Anterior cingulate cortex (tissue), 58 donors: ENCODE measurements at places on chromosomes 5 and 9.

GRCh38 chr9:92534204-92534603 lies 1.6 kb downstream of the ECM2 start:
- no peak for DNase-seq

- no peak for DNase-seq
Measured at GRCh38 chr9:116009420-116009819, 144.2 kb upstream of the PAPPA start.

DNA sequence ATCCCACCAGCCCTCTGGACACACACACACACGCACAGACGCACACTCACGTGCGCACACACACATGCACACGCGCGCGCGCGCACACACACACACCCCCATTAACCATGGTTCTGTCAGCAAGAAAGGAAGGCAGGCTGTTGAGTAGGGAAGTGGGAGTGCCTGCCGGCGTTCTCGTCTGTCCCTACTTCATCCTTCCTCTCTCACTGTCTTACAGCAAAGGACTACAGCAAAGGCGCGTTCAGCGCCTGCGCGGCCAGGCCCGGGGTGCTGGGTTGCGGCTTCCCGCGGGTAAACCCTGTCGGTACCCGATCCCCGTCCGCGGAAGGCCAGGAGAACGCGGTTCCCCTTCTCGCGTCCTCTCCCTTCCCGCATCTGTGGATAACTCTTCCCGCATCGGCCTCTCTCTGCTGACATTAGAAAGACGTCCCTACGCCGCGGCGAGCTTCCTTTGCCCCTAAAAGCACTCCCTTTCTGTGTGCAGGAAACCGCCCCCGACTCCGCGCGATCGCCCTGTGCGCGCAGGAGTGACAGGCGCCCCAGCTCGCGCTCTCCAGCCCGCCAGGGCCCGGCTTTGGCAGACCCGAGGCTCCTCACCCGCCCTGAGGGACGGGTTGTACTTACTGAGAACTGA lies 219.2 kb downstream of the AGTPBP1 start:
- DNase-seq = peak; percentile 12

GRCh38 chr5:38528162-38528703 lies 28.2 kb downstream of the LIFR start:
- DNase-seq = no peak

- no peak for DNase-seq
Measured at GRCh38 chr5:74491586-74491985, 148.9 kb downstream of the ENC1 start.

DNA sequence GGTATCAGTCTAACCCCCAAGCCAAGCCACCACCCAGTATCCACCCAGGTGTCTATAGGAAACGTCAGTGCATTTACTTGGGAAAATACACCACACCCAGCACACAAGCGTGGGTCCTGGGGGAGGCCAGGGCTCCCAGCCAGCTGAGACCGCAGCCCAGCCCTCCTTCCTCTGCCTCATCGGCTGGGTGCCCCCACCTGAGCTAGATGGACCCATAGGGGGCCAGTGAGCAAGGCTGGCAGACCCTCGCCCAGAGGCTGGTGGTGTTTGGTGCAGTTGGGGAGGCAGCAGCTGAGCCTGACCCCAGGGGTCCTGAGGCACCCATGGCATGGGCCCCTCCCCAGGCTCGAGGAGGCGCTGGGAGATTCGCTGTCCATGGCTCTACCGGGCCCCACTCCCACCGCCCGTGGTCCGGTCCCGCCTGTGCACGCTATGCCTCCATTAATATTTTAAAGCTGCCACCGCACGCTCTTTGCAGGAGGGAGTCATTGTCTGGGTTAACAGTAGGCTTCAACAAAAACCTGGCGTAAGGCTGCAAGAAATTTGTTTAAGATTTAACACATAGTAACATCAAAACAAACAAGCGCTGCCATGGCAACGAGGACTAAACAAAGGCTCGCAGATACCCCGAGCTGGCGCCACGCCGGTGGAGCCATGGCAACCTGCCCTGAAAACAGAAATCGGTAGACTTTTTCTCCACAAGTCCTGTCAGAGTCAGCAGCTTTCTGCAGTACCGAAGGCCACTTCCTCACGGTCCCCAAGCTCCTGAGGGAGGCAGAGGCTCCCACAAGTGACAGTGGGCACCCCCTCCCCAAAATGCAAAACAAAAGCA lies 20.6 kb downstream of the TPPP start:
- peak; percentile 20 for DNase-seq

DNA sequence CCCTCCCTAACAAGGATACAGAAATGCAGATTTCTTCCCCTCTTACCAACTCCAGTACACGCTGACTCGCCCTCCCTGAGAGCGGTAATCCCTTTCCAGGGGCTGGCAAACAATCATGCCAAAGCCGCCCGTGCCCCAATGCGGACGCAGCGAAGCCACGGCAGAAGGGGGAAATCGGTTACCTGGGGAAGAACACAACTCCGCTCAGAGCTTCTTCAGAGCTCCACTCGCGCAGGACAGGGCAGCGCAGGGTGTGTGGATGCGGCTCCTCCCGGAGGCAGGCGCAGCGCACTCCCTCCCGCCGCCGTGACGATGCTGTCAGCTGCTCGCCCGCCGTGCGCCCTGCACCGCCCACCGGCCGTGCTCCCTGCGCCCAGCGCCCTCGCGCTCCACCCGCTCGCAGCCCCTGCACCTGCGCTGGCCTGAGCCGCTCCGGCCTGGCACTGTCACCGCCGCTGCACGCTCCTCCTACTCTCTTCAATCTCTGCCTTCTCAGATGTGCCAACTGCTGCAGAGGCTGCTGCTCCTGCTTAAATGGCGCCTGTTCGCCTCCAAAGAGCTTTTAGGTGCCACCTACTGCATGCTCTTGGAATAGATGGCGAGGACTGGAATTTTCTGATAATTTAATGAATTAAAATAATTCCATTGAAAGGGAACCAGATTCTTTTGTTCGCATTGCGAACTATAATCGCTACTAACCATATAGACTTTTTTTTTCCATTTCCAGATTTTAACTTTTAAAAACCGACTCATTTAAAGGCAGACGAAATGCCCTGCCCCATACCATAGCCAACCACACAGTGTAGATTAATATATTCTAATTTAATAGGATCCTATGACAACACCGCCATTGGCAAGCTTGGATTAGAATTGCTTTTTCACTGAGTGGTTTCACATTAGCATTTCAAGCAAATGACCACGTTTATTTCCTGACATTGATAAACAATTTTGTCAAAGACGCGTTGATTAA lies at the start of gene DIRAS2:
Gene DIRAS2, minus strand, starts transcription at position 255 of the 970 bp plus-strand sequence. CDS start 28,997 bp downstream, outside the sequence.
- DNase-seq = peak; percentile 28

- no peak for DNase-seq
Measured at GRCh38 chr5:113061846-113062780, 85.5 kb downstream of the DCP2 start.

GRCh38 chr5:120035815-120036577 lies 406.6 kb downstream of the FAM170A start:
- DNase-seq = no peak

DNA sequence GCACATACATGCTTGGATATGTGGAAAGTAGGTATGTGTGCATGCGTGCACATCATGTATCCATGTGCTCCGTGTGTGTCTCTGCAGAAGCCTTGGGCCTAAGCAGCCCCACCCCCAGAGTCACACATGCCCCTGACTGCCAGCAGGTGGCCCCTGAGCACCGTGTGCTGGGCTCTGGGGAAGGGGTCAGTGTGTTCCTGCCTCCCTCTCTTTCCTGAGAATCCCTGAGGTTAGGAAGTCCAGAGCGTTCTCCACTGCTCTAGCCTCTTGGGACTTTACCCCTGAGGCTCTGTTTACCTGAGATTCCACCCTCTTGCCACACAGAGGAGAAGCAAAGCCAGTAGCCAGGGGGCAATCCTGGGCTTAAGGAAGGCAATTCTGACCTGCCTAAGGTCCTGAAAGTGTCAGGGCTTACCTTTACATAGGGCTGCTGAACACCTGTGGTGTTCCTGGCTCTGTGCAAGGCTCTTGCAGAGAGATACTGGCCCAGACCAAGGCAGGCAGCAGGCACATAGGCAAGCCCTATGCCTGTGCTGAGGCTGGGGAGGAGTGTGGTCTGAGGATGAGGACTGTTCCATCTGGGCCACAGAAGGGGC lies 207.3 kb downstream of the TMEM38B start:
- peak; percentile 4 for DNase-seq

DNA sequence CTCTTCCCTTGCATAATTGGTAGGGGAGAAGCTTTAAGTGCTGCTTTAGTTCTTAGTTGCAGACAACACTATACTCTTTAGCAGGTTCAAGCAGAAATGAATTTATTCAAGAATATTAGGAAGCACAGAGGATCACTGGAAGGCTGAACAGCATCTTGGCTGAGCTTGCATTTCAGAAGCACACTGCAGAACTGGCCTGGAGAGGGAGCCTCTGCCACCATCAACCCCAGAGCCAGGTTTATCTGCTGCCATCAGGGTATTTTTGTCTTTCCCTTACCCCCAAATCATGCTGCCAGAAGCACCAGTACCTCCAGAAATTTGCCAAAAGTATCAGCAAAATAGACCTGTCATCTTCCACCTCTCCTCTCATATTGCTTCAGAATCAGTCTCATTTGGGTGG lies 440.7 kb downstream of the DMAC1 start:
- no peak for DNase-seq

GRCh38 chr9:127812011-127812410 lies 9.3 kb downstream of the FPGS start:
- DNase-seq = no peak

- no peak for DNase-seq
Measured at GRCh38 chr9:111052791-111053190, 14.5 kb upstream of the LPAR1 start.

DNA sequence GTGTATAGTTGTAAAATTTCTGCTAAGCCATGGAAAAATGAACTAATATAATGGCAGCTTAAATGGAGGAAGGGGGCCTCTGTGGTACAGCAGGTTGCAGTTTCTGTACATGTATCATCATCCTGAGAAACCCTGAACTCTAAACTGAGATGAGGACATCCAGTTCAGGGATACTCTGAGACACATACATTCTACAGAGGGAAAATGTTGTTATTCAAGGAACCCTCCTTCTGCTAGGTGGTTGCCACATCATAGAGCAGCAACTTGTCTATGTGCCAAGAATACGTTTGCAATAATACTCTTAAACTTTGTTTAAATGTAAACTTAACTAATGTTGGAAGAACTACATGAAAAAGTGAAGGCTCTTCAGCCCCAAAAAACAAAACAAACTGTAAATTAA lies 1310.8 kb upstream of the WWC1 start:
- DNase-seq = no peak

GRCh38 chr9:132042324-132042723 lies 37.3 kb downstream of the MED27 start:
- DNase-seq = no peak

DNA sequence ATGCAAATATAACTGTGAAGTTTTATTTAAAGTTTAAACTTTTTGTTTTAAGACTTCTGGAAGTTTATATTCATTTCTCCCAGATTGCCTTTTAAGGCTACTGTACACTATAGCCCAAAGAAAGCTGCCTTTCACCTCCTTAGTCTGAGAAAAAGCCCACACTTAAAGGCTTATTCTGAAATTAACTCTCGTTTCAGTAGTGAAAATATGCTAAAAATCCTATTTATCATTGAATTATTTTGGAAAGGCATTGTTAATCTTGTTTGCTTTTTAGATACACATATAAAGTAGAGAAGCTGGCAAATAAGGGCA lies 3.3 kb upstream of the PURA start:
- DNase-seq = no peak
